ENCODE measurements at places on chromosomes 12 and 14. TPM values are rescaled to one million over a fixed set of nuclear protein-coding genes. Genes with fewer than 3 reads are reported as not detected.

The SERPINA1 gene
- under 0.01 TPM for total RNA-seq

The RNASE3 gene
- total RNA-seq = not detected

The FAM186B gene
- total RNA-seq = 0.51 TPM

The BDKRB1 gene
- total RNA-seq = 16.7 TPM

All from fibroblast of lung (primary cell).